ENCODE measurements at places on chromosomes 5 and 9. TPM values are rescaled to one million over a fixed set of nuclear protein-coding genes. Genes with fewer than 3 reads are reported as not detected.

MED22 gene
- 18.6 TPM for total RNA-seq

GRCh38 chr9:81552581-81552991 lies 136.8 kb downstream of the TLE1 start:
- no peak for DNase-seq

DNA sequence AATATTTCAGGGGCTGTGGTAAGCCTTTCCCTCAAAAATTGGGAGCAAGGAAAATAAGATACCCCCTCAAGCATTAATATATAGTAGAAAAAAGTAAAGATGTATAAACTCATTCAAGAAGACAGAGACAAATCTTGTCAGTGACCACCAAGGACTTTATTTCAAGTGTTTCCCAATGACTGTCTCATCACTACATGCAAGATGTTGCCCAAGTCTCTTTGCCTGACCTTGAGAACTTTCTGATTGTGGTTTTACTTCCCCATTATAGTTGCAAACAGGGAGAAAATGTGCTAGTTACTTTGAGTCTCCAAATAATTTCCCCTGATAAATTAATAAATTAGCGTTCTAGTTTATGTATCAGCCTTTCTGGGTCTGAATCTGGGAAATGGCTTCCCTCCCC lies 4.0 kb upstream of the SLC46A2 start:
- no peak for DNase-seq

GRCh38 chr9:120894321-120895148 lies 17.5 kb upstream of the PHF19 start:
- no peak for DNase-seq

DNA sequence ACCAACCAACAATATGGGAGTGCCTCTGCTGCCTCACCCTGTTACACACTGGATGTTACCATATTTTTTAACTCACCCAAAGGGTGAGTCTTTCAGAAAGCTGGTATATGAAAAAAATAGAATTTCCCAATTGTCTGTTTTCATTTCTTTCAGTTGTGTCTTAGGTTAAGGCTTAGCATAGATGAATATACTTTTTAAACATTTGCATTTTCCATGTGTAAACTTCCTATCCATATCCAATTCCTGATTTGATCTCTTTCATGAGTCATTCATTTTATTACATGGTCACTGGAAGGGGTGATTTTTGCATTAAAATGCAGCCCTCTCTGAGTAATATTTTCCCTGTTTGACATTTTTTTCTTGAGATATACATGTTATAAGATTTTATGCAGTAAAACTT lies 406.5 kb downstream of the SEMA5A start:
- no peak for DNase-seq

DNA sequence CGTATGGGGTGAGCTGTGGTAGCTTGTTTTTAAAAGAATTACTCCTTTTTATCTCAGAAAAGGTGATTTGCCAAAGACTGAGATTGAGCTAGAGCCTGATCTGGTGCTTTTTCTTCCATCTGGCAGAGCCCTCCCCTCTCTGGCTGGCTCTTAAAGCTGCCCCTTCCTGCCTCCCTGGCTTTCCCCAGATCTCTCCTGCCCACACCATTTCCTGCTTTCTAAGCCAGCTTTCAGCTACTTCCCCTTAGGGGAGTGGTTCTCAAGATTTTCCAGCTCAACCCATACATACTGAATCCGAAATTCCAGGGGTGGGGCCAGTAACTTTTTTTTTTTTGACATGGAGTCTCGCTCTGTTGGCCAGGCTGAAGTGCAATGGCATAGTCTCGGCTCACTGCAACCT lies 4.8 kb upstream of the ACOT12 start:
- no peak for DNase-seq

- DNase-seq: no peak
Measured at GRCh38 chr5:118598311-118598710, 390.0 kb downstream of the DTWD2 start.

GRCh38 chr5:12419075-12419474 lies 514.8 kb upstream of the CTNND2 start:
- no peak for DNase-seq

DNA sequence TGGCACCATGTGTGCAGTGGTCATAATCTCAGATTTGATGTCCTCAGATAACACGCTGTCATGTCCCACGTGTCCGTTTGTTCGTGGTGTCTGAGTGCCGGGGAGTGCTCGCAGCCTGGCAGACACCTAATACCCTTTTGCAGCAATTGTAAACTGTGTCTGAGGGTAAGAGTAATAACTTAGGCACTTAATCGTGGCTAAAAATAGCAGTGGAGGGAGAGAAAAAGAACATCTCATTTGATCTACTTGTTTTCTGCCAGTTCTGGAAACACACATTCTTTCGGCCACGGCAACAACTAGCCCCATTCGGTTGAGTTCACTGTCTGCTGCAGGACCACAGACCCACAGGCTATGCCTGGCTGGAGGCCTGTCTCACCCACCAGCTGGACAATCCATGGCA lies 16.5 kb downstream of the ADCY2 start:
- no peak for DNase-seq
